HL-60 (cell line): ENCODE measurements at places on chromosomes 12 and 14.

GRCh38 chr12:6534945-6535696, 804 bp downstream of the GAPDH start:
- DNase-seq = peak; percentile 90

GRCh38 chr14:39426605-39427004, 5.6 kb downstream of the FBXO33 start:
- DNase-seq = no peak

GRCh38 chr14:30581283-30581625, 22.3 kb downstream of the G2E3 start:
- DNase-seq = no peak

DNA sequence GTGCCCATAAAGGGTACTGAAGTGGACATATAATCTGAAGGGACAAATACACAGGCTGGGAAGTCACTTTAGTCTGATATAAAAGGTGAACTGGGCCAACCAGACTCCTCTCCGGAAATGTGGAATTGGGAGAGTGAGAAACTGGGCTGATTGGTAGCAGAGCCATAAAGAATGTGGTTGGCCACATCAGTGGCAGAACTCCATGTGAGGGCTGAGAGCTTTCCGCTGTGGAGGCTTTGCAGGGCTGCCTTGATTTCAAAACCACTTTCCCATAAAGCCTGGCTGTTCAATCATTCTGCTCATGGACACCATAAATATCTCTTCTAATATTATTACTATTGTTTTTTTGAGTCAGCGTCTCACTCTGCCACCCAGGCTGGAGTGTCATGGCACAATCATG, 220.3 kb downstream of the MON2 start:
- DNase-seq = no peak

- no peak for DNase-seq
These were observed 57.3 kb downstream of the PLEKHG3 start for GRCh38 chr14:64761441-64762043.

DNA sequence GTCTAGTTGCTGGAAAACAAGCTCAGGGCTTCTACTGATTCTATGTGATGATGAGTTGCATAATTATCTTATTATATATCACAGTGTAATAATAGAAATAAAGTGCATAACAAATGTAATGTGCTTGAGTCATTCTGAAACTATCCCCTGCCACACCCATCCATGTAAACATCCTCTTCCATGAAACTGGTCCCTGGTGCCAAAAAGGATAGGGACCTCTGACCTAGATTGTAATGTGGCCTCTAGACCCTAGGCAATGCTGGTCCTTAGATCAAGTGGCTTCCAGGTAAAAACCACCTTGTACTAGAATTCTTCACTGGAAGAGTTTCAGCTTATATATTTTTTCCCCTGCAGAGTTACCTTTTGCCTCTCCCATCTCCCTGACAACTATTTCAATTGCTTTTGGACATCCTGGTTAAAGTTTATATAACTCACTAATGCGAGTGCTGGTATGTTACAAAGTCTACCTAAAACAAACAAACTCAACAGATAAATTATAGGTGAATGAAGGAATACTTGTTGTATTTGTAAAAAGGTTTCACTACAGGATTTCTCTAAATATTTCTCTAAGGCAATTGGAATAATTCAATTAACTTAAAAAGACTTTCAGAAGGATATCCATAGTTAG, 462.5 kb downstream of the NAV3 start:
- no peak for DNase-seq

DNA sequence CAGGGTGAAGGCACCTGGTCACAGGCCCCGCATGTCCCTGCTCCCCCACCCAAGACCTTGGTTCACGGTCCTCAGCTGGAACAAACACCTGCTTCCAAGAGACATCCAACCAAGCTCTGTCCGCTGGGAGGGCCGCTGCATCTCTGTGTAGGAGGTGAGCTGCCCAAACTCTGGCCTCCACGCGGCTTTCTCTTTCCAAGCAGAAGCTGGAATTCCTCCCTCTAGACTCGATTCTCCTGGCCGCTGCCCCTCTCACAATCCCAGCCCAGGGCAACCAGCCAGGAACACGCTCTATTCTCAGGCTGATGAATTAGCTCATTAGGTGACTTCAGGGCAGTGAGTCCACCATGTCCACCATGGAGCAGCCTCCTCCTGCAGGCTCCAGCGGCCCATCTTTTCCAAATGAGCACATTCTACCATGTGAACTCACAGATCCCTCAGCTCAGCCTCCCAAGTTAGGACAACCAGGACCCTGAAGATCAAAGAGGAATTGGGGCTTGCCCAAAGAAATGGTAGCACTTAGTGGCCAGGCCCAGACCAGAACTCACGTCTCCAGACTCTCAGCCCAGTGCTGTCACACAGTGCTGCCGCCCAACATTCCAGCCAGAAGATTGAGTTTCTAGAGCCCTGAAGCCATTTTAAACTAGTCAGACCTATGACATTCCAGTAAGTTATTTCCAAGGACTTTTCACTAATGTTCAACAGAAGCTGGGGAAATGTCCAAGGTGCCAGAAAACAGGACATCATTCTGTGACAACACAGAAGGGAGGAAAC, 146.6 kb downstream of the ANO2 start:
- DNase-seq = no peak

- DNase-seq = no peak
These were observed 37.6 kb upstream of the C14orf180 start for GRCh38 chr14:104541905-104542465.

DNA sequence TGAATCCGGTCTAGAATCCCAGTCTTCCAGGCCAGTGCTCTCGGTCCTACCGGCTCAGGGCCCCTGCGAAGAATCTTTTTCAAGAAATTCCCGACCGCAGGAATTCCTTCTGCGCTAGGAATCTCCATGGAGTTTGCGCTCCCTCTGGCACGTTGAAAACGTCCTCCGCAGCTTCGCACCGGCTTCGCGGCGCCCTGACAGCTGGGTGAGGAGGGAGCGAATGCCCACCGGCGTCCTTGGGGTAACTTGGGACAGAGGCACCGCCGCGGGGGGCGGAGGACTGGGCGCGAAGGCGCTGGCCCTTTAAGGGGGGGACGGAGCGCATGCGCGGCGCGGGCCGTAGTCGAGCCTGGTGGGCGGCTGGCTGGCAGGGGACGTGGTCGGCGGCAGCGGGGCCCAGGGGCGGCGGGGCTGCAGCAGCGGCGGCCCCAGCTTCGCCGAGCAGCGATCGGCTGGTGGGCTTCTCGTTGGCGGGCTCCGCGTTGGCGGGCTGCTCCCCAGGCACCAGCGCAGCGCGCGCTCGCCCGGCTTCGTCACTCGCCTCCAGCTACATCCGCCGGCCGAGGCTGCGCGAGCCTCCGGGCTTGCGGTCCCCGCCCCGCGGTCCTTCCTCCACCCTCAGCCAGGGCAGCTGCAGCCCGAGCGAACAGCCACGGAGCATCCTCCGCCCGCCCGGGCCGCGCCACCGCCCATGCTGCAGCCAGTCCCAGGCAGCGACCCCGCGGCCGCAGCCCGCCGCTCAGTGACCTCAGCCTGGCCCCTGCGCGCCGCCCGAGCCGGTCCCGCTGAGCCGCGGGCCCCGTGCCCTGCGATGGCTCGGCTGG, at the start of gene VASH1:
Gene VASH1, plus strand, starts transcription at position 333 of the 824 bp plus-strand sequence. CDS start 1,354 bp downstream, outside the sequence.
- no peak for DNase-seq
